ENCODE measurements at places on chromosomes 5 and 9. TPM values are rescaled to one million over a fixed set of nuclear protein-coding genes. Genes with fewer than 3 reads are reported as not detected.

GRCh38 chr9:94079236-94079635 is 5.0 kb upstream of the PTPDC1 start:
- no peak overlapping the region for H3K4me3 ChIP-seq
- H3K36me3 ChIP-seq: no peaks in the 10 kb centered on the region
- DNase-seq: no peak
- H3K4me1 ChIP-seq: peaks cover under 1% of the 10 kb centered on the region
- H3K27me3 ChIP-seq: no peaks in the 10 kb centered on the region
- H3K27ac ChIP-seq: no peak overlapping the region

- H3K27ac ChIP-seq: no peak overlapping the region
- no peaks in the 10 kb centered on the region for H3K36me3 ChIP-seq
- no peak overlapping the region for H3K4me3 ChIP-seq
- no peaks in the 10 kb centered on the region for H3K4me1 ChIP-seq
These were observed 98.7 kb downstream of the ZNF462 start for GRCh38 chr9:106961623-106962022.

DNA sequence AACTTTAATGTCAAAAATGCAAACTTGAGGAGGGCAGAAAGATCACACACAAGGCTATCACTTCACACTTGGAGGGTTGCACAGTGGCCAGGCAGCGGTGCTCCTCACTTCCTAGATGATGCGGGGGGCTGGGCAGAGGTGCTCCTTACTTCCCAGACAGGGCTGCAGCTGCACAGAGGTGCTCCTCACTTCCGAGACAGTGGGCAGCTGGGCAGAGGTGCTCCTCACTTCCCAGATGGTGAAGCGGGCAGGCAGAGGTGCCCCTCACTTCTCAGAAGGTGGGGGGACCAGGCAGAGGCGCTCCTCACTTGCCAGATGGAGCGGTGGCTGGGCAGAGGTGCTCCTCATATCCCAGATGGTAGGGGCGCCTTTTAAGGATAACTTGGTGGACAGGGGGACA is 423.2 kb upstream of the RORB start:
- H3K4me1 ChIP-seq: no peaks in the 10 kb centered on the region
- H3K27ac ChIP-seq: no peak overlapping the region
- no peaks in the 10 kb centered on the region for H3K27me3 ChIP-seq

- H3K27ac ChIP-seq: no peak overlapping the region
- no peaks in the 10 kb centered on the region for H3K36me3 ChIP-seq
- peaks cover 29% of the 10 kb centered on the region for H3K27me3 ChIP-seq
These were observed 165.0 kb downstream of the DROSHA start for GRCh38 chr5:31366941-31367340.

GRCh38 chr5:10423022-10423421 is 18.7 kb upstream of the ROPN1L start:
- DNase-seq: no peak
- H3K4me1 ChIP-seq: no peaks in the 10 kb centered on the region
- no peak overlapping the region for H3K4me3 ChIP-seq

DNA sequence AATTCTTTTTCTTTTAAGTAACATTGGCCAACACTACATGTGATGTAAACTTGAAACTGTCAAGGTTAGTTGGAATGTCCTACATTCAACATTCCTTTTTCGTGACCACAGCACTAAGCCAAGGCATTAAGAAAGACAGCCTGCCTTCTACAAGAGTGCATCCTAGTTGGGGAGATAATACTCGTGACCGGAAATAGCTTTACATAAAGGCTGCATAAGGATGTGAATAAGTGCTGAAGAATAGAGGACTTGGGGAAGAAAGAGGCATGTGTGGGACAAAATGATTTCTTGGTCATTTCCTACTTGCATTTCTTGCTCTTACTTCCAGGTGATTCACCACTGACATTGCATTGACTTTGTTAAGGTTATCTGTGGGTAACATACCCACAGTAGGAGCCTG is 282.0 kb downstream of the DMRT2 start:
- H3K27me3 ChIP-seq: no peaks in the 10 kb centered on the region
- H3K4me3 ChIP-seq: no peak overlapping the region
- H3K4me1 ChIP-seq: no peaks in the 10 kb centered on the region
- no peak overlapping the region for H3K27ac ChIP-seq
- no peaks in the 10 kb centered on the region for H3K36me3 ChIP-seq

DNA sequence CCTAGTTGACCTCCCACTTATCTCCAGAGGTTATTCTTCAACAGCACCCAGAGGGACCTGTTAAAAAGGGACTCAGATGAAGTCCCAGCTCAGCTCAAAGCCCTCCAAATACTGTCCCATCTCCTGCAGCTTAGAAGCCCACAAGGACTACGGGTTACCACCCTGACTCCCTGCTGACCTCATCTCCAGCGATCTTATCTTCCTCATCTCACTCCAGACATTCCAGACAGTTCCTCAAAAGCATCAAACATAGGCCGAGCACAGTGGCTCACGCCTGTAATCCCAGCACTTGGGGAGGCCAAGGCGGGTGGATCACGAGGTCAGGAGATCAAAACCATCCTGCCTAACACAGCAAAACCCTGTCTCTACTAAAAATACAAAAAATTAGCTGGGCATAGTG is 263.8 kb upstream of the TLE4 start:
- H3K4me3 ChIP-seq: no peak overlapping the region
- no peak overlapping the region for H3K27ac ChIP-seq
- no peaks in the 10 kb centered on the region for H3K27me3 ChIP-seq
- H3K4me1 ChIP-seq: no peaks in the 10 kb centered on the region
- no peaks in the 10 kb centered on the region for H3K36me3 ChIP-seq

- DNase-seq: no peak
- no peak overlapping the region for H3K4me3 ChIP-seq
- H3K36me3 ChIP-seq: no peaks in the 10 kb centered on the region
- no peaks in the 10 kb centered on the region for H3K27me3 ChIP-seq
These were observed 11.9 kb upstream of the SHISAL2B start for GRCh38 chr5:64678374-64678773.

GRCh38 chr9:36818242-36818938 is 215.7 kb downstream of the PAX5 start:
- DNase-seq: no peak
- H3K4me3 ChIP-seq: no peak overlapping the region
- H3K4me1 ChIP-seq: no peaks in the 10 kb centered on the region
- no peak overlapping the region for H3K27ac ChIP-seq
- no peaks in the 10 kb centered on the region for H3K36me3 ChIP-seq

- H3K27ac ChIP-seq: no peak overlapping the region
- no peak for DNase-seq
- H3K4me1 ChIP-seq: no peaks in the 10 kb centered on the region
- no peaks in the 10 kb centered on the region for H3K27me3 ChIP-seq
- H3K4me3 ChIP-seq: no peak overlapping the region
These were observed 15.6 kb upstream of the ADRB2 start for GRCh38 chr5:148810823-148811222.

DNA sequence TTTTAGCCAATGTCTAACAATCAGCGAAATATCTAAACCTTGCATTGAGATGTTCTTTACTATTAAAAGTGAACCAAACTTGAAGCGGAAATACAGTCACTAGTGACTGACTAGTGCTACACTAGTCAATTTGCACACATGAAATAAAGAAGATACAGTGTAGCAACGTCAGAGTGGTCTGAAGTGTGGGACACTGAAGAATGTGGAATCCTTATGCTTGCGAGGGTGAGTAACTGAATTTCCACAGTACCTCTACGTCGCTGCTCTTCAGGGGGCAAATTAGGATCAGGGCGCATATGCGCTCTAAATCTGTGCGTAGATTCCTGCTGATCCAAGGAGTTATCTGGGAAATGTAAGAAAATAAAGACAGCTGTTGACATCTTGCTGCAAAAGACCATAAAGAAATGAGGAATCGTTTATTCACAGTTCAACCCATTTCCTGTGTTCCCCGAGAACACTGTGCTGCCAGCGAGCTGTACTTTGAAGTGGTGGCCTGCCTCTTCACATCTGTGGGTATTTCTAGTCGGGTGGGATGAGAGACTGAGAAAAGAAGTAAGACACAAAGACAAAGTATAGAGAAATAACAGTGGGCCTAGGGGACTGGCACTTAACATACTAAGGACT is 39.8 kb upstream of the FLT4 start:
- no peaks in the 10 kb centered on the region for H3K36me3 ChIP-seq
- no peak overlapping the region for H3K27ac ChIP-seq
- H3K4me3 ChIP-seq: no peak overlapping the region

DNA sequence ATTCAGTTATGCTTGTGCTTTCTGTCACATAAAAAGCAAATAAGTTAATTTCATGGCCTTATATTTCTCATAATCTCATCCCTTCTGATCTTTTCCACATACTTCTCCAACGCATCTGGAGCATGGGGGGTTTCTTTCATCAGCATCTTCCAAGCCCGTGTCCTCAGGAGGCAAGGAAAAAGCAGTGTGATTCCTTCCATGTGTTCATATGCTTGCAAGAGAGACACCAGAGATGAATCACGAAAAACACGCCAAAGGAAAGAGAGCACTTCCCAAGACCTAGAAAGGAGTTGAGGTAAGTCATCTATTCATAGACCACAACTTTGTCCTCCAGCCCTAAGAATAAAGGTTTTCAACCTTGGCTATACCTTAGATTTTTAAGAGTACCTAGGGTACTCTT is 26.0 kb upstream of the SVEP1 start:
- no peak for DNase-seq
- peaks cover 6% of the 10 kb centered on the region for H3K4me1 ChIP-seq
- no peaks in the 10 kb centered on the region for H3K36me3 ChIP-seq
- no peak overlapping the region for H3K27ac ChIP-seq
- no peaks in the 10 kb centered on the region for H3K27me3 ChIP-seq
- H3K4me3 ChIP-seq: no peak overlapping the region

- no peak for DNase-seq
- H3K27me3 ChIP-seq: no peaks in the 10 kb centered on the region
- H3K4me1 ChIP-seq: no peaks in the 10 kb centered on the region
- H3K27ac ChIP-seq: no peak overlapping the region
- no peak overlapping the region for H3K4me3 ChIP-seq
- no peaks in the 10 kb centered on the region for H3K36me3 ChIP-seq
These were observed 102.7 kb downstream of the GOLPH3 start for GRCh38 chr5:32071351-32071944.

DNA sequence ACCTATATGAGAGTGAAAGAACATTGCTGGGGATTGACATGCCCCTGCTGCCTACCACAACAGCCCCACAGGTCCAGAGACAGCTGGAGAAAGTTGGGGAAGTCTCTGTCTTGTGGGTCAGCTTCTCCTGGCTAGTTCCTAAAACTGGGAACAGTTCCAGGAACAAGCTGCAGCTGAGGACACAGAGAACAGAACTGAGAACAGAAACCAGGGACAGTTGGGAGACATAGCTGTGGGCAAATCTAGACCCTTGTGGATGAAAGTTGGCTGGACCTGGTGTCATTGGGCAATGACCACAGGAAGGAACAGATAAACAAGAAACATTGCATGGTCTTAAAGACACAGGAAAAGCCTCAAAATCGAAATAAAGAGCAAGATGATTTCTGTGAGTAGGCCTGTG is 58.3 kb upstream of the MOCS2 start:
- no peaks in the 10 kb centered on the region for H3K27me3 ChIP-seq
- no peaks in the 10 kb centered on the region for H3K36me3 ChIP-seq
- H3K4me1 ChIP-seq: no peaks in the 10 kb centered on the region
- no peak for DNase-seq
- no peak overlapping the region for H3K4me3 ChIP-seq

- H3K27ac ChIP-seq: no peak overlapping the region
- H3K4me1 ChIP-seq: peaks cover 8% of the 10 kb centered on the region
- no peaks in the 10 kb centered on the region for H3K27me3 ChIP-seq
- no peak for DNase-seq
- H3K4me3 ChIP-seq: no peak overlapping the region
These were observed 13.2 kb downstream of the P4HA2 start for GRCh38 chr5:132214491-132214890.

- no peaks in the 10 kb centered on the region for H3K27me3 ChIP-seq
- H3K36me3 ChIP-seq: no peaks in the 10 kb centered on the region
- no peak for DNase-seq
- H3K4me3 ChIP-seq: no peak overlapping the region
These were observed 81.8 kb downstream of the FBXW11 start for GRCh38 chr5:171924493-171925122.

GRCh38 chr5:164119806-164120447 is 614.5 kb downstream of the MAT2B start:
- H3K27me3 ChIP-seq: no peaks in the 10 kb centered on the region
- no peaks in the 10 kb centered on the region for H3K4me1 ChIP-seq
- no peaks in the 10 kb centered on the region for H3K36me3 ChIP-seq
- H3K4me3 ChIP-seq: no peak overlapping the region
- H3K27ac ChIP-seq: no peak overlapping the region

GRCh38 chr5:143066556-143067281 is 296.5 kb downstream of the ARHGAP26 start:
- DNase-seq: no peak
- no peaks in the 10 kb centered on the region for H3K27me3 ChIP-seq
- H3K4me3 ChIP-seq: no peak overlapping the region
- H3K36me3 ChIP-seq: no peaks in the 10 kb centered on the region

DNA sequence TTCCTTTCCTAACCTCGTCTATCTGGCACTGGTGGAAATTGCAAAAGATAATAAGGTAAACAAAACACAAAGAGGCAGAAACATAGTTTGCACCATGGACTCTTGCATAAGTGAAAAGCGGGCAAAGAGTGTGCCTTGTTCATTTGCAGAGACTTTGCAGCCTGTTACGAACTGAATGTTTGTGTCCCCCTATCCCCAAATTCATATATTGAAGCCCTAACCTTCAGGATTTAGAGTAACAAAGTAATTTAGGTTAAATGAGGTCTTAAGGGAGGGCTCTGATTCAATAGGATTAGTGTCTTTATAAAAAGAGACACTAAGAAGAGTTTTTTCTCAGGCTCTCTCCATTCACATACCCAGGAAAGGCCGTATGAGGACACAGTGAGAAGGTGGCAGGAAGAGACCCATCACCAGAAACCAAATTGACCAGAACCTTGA is 52.1 kb upstream of the FAM169A start:
- H3K36me3 ChIP-seq: no peaks in the 10 kb centered on the region
- peaks cover 3% of the 10 kb centered on the region for H3K4me1 ChIP-seq
- H3K27me3 ChIP-seq: no peaks in the 10 kb centered on the region
- H3K4me3 ChIP-seq: no peak overlapping the region

GRCh38 chr9:36967997-36968396 is 66.1 kb downstream of the PAX5 start:
- H3K27ac ChIP-seq: no peak overlapping the region
- no peak for DNase-seq
- no peak overlapping the region for H3K4me3 ChIP-seq
- H3K27me3 ChIP-seq: no peaks in the 10 kb centered on the region

DNA sequence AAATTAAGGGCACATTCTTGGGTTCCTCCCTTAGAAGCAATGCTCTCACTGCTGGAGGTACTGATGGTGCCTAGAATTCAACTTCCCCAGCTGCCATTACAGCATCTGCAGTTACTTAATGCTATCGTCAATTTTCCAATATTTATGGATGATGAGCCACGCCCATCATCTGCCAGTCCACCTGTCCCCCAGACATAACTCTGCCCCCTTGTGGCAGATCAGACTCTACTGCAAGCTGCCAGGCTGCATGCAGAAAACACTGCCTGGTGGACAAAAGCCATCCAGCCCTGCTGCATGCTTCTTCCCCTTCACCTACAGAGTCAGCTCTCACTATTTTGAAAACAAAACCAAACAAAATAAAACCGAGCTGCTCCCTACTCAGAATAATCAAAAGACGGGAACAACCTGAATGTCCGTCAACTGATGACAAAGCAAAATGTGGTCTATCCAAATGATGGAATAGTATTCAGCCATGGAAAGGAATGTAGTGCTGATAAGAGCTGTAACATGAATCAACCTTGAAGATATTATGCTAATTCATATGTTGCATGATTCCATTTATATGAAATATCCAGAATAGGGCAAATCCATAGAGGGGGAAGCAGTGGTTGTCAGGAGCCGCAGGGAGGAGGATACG is 66.4 kb downstream of the RETREG1 start:
- no peaks in the 10 kb centered on the region for H3K27me3 ChIP-seq
- no peak overlapping the region for H3K4me3 ChIP-seq
- H3K36me3 ChIP-seq: no peaks in the 10 kb centered on the region
- no peak overlapping the region for H3K27ac ChIP-seq

TEK gene
- total RNA-seq: 0.15 TPM

STPG3 gene
- total RNA-seq: not detected

SELENOP gene
- total RNA-seq: 11.4 TPM

PCA3 gene
- not detected for total RNA-seq

SMIM27 gene
- total RNA-seq: 8.1 TPM

OTULINL gene
- 8.8 TPM for total RNA-seq

Measured in HCT116 (cell line).